ENCODE measurements at places on chromosomes 13 and 19. TPM values are rescaled to one million over a fixed set of nuclear protein-coding genes. Genes with fewer than 3 reads are reported as not detected.

The IGSF23 gene
- total RNA-seq = not detected

The IGFL2 gene
- total RNA-seq = not detected

The IZUMO2 gene
- not detected for total RNA-seq

The RUBCNL gene
- total RNA-seq = 392 TPM

The KCNRG gene
- total RNA-seq = 1.6 TPM

The EID2B gene
- 7.6 TPM for total RNA-seq

The VSIG10L gene
- total RNA-seq = 1.7 TPM

The MAP3K10 gene
- 41.6 TPM for total RNA-seq

Measured in B cell (primary cell).